IPS-NIHi11 (cell line): ENCODE measurements at places on chromosomes 4 and X.
A peak's percentile ranks its signal among the peaks of the same experiment; 100 is the strongest.

- DNase-seq: no peak
These were observed 37.6 kb upstream of the SHISA3 start for GRCh38 chr4:42359711-42360110.

- DNase-seq: peak; percentile 30
These were observed 43.8 kb upstream of the WDR1 start for GRCh38 chr4:10160281-10160856.

- no peak for DNase-seq
These were observed 17.8 kb upstream of the EDNRA start for GRCh38 chr4:147463065-147463464.

DNA sequence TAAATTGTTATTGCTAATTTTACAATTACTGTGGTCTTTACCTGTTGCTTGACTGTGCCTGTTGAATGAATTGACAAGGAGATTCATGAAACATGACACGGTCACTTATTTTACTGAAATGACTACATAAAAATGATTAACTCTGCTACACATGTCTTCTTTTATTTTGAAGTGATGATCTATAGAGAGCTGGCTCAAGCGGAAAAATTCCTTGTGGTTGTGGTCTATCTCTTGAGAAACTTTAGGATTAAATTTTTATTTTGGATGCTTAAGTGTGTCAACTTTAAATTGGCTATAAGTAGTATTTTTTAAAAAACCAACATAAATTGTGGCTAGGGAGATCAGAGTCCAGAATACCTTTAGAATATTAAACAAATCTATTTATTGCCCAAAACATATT is 131.8 kb upstream of the PITX2 start:
- no peak for DNase-seq

GRCh38 chr4:155042014-155042413 is 166.4 kb upstream of the NPY2R start:
- no peak for DNase-seq

DNA sequence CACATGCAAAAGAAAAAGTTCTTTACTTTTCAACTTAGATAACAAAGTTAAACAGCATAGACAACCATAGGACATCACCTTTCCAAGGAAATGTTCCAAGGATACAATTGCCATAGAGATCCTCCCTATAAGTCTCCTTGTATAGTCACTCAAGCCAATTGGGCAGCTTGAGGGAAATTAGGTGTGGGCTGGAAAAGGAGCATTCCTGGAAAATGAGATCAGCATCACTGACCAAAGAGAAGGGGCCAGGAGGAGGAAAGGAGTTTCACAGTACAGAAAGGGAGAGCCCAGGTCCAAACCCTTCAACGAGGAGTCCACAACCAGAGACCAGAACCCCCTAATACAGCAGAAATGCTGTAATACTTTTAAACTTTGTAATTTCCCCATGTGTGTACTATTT is 91.5 kb upstream of the PPARGC1A start:
- DNase-seq: peak; percentile 24

DNA sequence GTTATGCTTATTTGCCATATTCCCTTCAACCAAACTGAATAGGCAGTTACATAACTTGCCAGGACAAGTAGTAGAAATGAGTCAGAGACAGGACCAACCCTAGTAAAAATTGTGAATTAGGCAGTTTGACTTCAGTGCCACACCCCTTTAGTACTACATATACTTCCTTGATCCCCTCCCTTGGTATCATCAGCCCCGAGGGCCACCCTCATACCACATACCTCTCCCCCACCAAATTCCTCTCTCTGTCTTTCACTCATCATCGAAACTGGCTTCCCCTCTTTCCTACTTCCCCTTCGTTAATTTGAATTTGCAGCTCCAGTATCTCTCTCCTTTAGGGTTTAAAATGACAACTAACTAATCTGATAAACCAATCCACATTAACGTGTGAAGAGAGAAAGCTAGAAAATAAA is 7.9 kb upstream of the PTPN13 start:
- DNase-seq: peak; percentile 16

GRCh38 chr4:182576601-182577289 is 333.5 kb downstream of the TENM3 start:
- no peak for DNase-seq

DNA sequence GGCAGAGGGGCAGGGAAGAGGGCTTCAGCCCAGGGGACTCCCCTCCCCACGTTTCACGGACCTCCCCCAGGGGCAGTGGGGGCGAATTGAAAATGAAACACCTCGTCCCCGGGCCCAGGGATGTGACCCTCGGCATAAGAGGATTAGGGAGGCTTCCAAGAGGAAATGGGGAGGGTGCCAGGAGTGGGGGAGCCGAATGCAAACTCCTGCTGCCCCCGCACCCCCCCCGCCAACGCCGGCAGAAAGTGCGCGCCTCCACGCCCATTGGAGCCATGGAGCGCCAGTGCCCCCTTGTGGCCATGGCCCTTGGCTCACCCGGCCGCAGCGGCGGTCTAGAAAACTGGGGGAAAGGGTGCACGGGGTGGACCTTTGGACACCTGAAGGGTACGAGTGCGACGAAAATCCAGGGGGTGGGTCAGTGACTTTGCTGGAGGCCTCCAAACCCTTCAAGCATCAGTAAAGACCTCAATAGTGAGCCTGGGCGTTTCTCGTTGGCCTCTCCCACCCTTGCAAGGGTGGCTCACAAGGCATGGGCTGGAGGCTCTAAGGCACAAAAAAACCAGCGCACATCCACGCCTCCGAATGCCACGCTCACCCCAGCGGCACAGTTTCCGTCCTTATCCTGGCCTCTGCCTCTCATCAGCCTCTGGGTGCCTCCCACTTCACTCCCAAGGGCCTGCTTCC is 120.8 kb upstream of the PJA1 start:
- DNase-seq: peak; percentile 69

GRCh38 chrX:132395026-132395425 is 93.8 kb downstream of the MBNL3 start:
- DNase-seq: no peak

GRCh38 chr4:165873298-165874071 is 448 bp downstream of the TLL1 start:
- peak; percentile 71 for DNase-seq

GRCh38 chrX:53445977-53446376 is 11.8 kb upstream of the HSD17B10 start:
- peak; percentile 26 for DNase-seq

- DNase-seq: no peak
These were observed 150.8 kb downstream of the RBMX2 start for GRCh38 chrX:130552444-130553073.

GRCh38 chr4:52260514-52261210 is 209.6 kb downstream of the SPATA18 start:
- no peak for DNase-seq

GRCh38 chrX:72492499-72492898 is 80.1 kb downstream of the HDAC8 start:
- DNase-seq: no peak

- no peak for DNase-seq
These were observed 95.1 kb downstream of the AFAP1 start for GRCh38 chr4:7844594-7844991.

DNA sequence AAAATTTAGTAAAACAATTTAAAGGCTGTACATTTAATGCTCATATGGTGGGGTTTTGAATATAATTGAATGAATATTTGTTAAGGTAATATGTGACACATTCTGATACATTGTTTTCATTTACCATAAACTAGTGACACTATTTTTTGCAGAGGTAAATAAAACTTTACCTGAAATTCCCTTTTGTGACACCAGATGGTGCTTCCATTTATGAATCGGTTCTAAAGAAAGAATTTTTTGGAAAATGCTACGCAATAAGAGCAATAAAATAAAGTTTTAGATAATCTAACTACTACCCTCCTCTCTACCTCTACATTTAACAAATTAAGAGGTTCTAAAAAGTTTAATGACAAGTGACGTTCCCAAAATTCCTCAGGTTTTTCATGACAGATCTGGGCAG is 448.9 kb downstream of the MAGEB5 start:
- DNase-seq: no peak

DNA sequence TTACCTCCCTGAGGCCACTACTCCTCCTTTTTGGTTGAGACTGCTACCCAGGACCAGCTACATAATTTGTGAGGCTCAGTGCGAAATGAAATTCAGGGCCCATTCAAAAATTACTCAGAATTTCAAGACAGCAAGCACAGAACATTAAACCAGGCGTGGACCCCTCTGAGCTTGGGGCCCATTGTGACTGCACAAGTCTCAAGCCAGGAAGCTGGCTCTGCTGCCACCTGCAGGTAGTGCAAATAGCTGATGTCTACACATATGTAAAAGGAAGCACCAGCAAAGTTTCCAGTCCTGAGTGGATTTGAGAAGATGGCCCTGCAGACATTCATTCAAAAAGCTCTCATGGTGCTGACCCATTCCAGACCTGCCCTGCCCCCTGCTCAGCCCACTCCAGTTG is 213.4 kb upstream of the LNX1 start:
- peak; percentile 52 for DNase-seq

GRCh38 chr4:110900213-110900769 is 277.4 kb upstream of the PITX2 start:
- DNase-seq: no peak

GRCh38 chrX:149568701-149569296 is 18.5 kb downstream of the MAGEA9B start:
- DNase-seq: no peak

DNA sequence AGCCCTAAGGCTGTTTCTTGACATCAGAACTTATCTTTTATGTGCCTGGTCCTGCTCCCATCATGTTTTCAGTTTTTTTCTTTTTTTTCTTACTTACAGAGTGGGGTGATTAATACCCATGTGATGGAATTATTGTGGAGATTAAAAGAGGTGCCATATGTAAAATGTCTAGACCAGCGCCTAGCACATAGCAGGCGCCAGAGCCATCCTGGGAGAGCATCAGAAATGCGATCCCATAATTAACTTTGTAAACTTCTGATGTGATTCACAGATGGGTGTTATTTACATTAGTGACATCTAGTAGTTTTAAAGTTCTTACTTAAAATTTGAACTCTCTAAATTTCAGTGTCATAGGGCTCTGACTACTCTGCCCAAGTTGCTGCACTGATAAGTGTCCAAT is 66.2 kb upstream of the PGRMC2 start:
- no peak for DNase-seq

- DNase-seq: no peak
These were observed 37.5 kb downstream of the MTMR1 start for GRCh38 chrX:150730719-150731118.

GRCh38 chr4:169650227-169650936 is 30.0 kb downstream of the CLCN3 start:
- DNase-seq: no peak

- DNase-seq: no peak
These were observed 17.0 kb upstream of the TMEM154 start for GRCh38 chr4:152696764-152697261.

- DNase-seq: no peak
These were observed 6.6 kb upstream of the GBA3 start for GRCh38 chr4:22686141-22686540.

DNA sequence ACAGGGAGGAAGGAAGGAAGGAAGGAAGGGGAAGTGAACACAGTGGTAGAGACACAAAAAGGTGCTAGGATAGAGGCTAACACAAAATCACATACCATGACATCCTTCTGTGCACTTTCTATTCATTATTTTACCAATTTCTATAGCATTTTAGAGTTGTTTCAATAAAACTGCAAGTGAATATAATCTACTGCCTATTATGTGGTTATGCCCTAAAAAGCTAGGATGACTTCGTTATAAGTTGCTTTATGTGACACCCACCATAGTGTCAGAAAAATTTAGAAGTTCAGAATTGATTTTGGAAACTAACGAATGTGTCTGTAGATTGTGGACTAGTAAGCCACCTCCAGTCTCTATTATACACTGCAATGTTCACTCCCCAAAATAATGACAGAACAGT is 59.4 kb upstream of the EDNRA start:
- DNase-seq: no peak

DNA sequence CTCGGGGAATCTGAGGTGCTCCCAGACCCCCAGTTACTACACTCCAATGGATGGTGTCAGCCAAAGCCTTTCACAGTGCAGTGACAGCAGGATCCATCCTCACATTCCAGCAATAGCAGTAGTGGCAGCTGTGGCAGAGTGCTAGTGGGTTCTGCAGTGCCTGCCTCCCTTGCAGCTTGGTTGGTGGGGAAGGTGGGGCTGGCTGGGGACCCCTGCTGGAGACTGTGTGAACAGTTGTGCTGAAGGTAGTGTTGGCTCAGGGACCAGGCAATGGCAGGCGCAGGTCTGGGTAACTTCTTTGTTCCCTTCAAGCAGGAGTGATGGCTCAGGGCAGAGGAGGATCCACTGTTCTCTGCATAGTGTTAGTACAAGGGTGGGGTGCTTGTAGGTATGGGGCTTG is 343.7 kb upstream of the TRAM1L1 start:
- peak; percentile 14 for DNase-seq

GRCh38 chr4:89056953-89057398 is at the start of gene FAM13A:
Gene FAM13A (minus strand): TSS chr4:89057185. CDS start chr4:89056964, 221 bp downstream.
- peak; percentile 82 for DNase-seq

DNA sequence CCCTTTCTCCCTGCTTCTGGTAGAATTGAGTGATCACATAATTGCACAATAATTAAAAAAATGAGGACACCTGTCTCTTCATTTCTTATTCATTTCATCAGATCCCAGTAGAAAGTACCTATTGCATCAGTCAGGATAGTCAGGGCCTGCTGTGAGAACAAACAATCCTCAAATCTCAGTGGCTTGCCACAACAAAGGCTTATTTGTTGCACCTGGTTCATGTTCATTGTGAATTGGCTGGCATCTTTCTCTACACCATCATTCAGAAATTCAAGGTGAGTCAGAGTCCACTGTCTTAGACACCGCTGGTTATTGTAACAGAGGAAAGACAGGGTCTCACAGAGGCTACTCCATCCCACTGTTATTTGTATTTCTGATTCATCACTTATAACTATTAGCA is 409.8 kb downstream of the STIM2 start:
- DNase-seq: no peak

- DNase-seq: no peak
These were observed 108.5 kb downstream of the ZNF330 start for GRCh38 chr4:141329174-141329569.

- DNase-seq: peak; percentile 17
These were observed 47.3 kb upstream of the SCML1 start for GRCh38 chrX:17689971-17690409.

DNA sequence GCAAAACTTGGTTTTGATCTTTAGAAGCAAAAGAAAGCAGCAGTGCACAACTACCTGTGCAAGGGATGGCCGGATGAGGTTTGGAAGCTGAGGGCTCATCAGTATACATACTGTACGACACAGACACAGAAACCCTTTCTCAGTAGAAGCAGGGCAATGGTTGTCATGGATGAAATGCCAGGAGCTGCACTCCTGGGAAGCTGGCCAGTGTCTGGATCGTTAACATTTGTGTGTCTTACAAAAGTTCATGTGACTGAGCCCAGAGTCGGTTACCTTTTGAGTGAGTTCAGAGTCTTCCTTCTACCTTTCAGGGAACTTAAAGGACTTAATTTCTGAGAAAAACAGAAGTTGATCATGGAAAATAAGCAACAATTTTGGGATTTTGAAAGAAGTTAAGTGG is 230.3 kb downstream of the APBB2 start:
- DNase-seq: no peak

- peak; percentile 20 for DNase-seq
These were observed 37.0 kb downstream of the IRS4 start for GRCh38 chrX:108699368-108699767.

GRCh38 chr4:160194716-160195115 is 1091.8 kb downstream of the RAPGEF2 start:
- DNase-seq: no peak

GRCh38 chrX:138847930-138848329 is 136.4 kb upstream of the FGF13 start:
- no peak for DNase-seq

GRCh38 chr4:117370944-117371668 is 285.7 kb upstream of the TRAM1L1 start:
- no peak for DNase-seq

GRCh38 chrX:71618303-71618721 is at the start of gene CXCR3:
Gene CXCR3 (minus strand): TSS chrX:71618511. CDS start chrX:71618449, 62 bp downstream.
- no peak for DNase-seq

GRCh38 chrX:36568946-36569345 is 439.2 kb upstream of the FAM47C start:
- no peak for DNase-seq
